ENCODE measurements at places on chromosomes 5 and 9.

DNA sequence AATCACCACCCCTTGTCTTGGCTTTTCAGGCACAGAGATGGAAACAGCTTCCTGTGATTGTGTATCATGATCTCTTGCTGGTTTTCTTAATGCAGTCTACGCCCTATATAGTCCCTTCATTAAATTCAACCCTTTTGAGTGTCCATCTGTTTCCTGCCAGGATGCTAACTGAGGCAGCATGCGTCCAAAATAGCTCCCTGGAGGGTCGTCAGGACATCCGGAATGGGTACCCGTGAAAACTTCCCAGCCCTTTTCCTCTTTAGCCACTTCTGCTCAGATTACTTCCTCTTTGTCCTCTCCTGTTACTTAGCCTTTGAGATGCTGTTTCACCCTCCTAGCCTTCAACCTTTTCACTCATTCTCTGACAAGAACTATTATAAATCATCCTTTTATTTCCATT lies 79.8 kb upstream of the KLF9 start:
- DNase-seq: no peak

DNA sequence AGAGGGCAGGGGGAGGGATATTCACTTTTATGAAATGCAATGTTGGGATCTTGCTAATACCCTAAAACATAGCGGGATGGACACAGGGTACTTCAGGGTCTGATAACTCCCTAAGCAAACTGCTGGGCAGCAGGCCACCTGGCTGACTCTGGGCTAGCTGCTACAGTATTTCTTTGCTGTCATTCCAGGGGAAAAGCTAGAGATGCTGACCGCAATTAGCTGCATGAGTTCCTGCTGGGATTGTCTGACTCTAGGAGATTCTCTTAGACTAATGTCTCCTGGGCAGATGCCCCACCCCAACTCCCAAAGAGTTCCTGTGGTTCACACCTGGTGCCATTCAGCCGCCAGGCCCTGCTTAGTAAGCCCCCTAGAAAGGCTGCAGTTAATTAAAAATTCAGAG lies 69.9 kb downstream of the PSAT1 start:
- DNase-seq: no peak

DNA sequence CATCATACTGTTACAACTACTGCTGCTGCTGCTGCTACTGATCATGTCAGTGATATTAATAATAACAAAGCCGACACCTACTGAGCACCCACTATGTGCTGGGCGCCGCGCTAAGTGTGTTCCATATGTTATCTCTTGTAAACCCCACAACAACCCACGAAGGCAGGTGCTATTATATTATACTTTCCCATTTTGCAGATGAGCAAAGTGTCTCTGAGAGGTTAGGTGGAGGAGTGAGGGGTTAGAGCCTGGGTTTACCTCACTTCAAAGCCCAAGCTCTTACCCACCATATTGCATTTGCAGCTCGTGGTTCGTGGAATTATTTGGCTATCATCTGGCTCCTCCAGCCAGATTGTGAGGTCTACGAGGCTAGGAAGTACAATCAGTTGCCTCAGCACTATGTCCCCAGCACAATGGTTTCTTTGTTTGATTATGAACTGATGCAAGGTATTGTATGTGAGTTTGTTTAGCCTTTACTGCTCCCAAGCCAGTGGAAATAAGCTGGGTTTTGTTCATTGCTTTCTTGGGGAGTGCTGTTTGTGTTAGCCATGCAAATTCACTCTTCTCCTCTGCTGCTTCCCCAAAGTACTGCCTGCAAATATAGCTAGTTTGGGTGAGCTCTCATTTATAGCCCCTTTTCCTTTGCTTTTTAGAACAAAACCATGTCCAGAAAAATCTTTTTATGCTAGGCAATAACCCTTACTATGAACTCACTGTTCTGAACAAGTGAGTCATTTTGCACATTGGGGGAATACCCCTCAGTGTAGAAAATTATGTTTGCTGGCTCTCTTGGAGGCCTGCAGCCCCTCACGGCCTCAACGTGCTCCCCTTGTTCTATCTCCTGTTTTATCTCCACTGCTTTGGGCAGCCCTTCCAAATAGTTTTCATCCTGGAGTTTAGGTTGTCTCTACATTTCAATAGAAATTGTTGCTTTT lies 47.9 kb downstream of the ALG2 start:
- no peak for DNase-seq

DNA sequence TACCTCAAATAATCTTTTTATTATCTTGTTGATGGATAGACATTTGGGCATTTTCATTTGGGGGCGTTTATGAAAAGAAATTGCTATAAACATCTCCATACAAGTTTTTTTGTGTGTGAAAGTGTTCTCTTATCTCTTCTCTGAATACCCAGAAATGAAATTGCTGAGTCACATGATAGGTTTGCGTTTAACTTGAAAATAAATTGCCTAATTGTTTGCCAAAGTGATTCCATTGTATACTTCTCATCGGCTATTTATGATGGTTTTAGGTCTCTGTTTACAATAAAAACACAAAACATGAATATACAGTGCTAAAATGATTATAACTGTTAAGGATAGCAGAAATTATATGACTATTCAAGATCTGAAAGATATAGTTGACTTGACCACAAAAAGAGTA lies 361.7 kb downstream of the TAF11L14 start:
- no peak for DNase-seq

DNA sequence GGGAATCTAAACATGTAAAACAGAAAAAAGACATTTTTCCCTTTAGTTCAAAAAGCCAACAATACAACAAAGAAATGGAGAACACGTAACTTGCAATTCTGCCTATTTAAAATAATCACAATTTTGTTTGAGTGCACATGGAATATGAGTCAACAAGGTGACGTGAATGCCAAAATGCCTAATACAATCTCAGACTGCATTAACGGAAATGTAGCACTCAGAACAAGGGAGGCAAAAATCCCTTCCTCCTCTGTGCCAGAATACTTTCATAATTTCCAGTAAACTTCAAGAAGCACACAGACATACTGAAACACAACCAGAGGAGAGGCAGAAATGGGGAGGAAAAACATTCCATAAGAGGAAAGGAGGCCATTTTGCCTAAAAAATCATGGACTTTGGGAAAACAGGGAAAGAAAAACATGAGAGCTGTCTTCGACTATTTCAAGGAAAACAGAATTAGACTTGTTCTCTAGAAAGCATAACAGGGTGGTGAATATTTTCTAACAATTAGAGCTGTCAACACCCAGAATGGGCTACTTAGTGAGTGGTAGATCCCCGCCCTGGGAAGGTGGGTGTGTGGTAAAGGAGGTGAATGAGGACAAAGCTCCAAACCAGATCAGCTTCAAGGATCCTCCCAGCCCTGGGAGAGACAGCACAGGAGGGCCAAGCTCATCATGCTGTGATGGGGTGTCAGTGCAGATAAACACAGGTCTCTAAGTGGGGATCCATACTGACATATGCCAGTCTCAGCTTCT lies 48.2 kb downstream of the ABCA1 start:
- DNase-seq: no peak

GRCh38 chr5:112397690-112398089 lies 21.4 kb downstream of the EPB41L4A start:
- DNase-seq: no peak

DNA sequence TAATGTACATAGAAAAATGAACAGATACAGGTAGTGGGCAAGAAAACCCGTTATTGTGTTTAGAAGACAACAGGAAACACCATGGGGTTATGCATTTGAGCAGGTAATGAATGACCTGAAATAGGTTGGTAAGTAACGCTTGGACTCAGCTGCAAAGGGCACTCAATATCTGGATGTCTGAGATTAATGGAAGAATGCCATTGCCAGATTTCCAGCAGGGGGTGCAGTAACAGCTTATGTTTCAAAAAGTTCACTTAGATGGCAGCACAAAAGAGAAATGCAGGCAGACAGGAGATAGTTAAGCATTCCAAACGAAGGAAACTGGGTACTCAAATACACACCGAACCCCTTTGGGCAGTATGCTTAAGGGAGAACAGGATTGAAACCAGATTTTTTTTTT lies 285.5 kb upstream of the VLDLR start:
- no peak for DNase-seq

GRCh38 chr9:2284770-2285169 lies 269.6 kb downstream of the SMARCA2 start:
- DNase-seq: no peak

DNA sequence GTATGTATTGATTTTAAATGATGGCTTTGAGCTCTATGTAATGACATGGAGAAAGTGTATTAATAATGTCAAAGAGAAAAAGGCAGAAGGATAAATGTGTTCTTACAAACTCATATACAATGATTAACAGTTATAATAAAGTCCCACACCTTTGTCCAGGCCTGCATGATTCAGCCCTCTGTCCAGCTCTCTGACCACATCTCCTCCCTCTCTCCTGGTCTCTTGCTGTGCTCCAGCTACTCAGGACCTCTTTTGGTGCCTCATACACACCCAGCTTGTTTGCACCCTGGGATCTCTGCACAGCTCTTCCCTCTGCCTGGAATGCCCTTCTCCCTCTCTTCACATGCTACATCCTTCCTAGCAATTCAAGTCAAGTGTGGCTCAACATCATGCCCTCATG lies 37.5 kb upstream of the DMRT1 start:
- DNase-seq: no peak

- DNase-seq: no peak
Observed at GRCh38 chr5:179301376-179301775, 43.9 kb downstream of the ADAMTS2 start.

GRCh38 chr9:129014124-129014523 lies 14.0 kb downstream of the SH3GLB2 start:
- no peak for DNase-seq

GRCh38 chr9:37909326-37909725 lies 5.4 kb upstream of the SLC25A51 start:
- no peak for DNase-seq

DNA sequence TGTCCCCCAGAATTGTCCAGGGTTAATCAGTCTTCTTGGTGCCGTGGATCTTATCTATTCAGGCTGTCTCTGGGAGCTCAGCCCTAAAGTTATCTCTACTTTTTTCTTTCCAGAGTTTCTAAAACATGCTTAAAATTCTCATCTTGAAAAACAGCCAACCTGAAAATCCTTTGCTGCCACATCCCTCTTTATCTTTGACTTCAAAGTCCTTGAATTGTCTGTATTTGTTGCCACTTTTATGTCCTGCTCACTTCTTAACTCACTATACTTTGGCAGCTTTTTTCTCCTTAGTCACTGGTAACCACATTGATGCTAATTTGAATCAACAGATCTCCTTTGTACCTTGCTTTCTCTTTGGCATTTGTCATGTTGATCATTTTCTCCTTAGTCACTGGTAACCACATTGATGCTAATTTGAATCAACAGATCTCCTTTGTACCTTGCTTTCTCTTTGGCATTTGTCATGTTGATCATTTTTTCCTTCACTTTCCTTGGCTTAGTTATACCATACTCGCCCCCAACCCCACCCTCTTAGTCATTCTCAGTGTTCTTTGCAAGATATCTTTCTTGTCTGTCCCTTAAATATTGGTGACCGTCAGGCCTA lies 8.5 kb downstream of the DMXL1 start:
- DNase-seq: peak; percentile 33

- peak; percentile 67 for DNase-seq
Observed at GRCh38 chr9:68704814-68705530, at the start of gene PIP5K1B. TSS of gene PIP5K1B (plus strand) at chr9:68705240. CDS start at chr9:68822615, 117,375 bp downstream.

DNA sequence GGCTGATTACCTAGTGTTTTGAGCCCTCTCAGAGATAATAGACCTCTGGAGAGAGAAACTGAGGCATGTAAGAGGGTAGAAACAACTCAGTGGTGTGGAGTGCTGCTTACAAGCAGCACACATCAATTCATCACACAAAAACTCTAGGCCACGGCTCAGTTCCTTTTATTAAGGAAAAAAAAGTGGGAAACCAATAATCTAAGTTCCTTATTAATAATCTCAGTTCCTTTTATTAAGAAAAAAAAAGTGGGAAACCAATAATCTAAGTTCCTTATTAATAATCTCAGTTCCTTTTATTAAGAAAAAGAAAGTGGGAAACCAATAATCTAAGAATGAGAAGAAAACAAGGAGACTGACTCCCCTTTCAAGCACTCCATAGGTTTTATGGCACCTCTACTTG lies 28.0 kb downstream of the TXNDC8 start:
- DNase-seq: no peak

- DNase-seq: no peak
Observed at GRCh38 chr5:169628892-169629291, 8.2 kb upstream of the DOCK2 start.

- DNase-seq: no peak
Observed at GRCh38 chr9:97759581-97760288, 62.6 kb upstream of the XPA start.

GRCh38 chr9:125674981-125675973 lies 31.7 kb downstream of the MAPKAP1 start:
- DNase-seq: no peak

DNA sequence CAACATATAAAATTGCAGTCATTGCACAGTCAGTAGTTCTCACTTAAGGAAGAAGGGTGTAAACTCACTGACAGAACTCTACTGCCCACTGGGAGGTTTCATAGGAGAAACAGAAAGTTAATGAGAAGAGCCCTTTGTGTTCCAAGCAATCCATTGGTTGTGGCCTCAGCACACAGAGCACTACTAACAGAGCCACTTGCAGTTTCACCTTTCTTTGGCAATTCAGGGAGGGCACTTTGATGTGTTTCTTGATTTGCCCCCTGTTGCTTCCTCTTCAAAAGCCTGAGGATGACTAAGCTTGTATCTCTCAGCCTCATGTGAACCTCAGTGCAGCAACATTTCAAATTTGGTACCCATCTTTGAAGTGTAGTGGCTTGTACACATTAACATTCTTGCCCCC lies 409.4 kb downstream of the DMRTA1 start:
- no peak for DNase-seq

- DNase-seq: no peak
Observed at GRCh38 chr9:20863945-20864344, 167.5 kb downstream of the HACD4 start.

GRCh38 chr5:17315710-17316221 lies 98.3 kb downstream of the BASP1 start:
- DNase-seq: no peak

DNA sequence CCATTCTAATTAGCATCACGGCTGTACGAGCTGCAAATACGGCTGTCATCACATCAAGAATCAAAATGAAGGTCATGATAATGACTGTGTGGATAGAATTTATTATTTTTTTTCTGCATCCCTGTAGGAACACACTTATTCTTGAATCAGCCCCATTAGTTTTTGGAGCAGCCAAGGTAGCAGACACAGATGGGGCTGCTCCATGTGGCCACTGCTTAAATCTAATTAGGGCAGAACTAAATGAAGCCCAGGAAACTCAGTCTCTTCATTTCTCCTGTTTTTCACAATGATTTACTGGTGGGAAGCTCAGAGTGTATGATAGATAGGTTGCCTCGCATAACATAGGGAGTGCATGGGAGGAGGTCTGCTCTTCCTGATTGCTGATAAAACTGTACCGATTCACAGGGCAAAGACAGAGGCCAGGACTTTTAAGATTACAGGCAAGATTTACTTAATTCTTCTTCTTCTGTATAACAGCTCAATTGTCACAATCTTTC lies 275.5 kb downstream of the GLIS3 start:
- no peak for DNase-seq

DNA sequence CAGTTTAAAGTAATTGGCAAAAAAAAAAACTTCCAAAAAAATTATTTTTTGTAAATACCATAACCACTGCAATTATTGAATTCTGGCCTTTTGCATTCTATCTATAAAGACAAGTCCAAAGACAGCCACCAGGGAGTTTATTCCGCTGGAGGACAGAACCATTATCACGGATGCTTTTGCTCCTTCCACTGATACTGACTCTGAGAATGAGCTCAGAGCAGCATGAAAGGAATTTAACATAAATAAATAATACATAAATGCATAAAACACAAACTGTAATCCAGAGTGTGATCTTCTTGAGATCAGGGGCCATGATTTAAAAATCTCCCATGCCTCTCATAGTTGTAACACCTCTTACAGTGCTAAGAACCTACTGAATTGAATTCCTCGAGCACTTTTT lies 264.8 kb downstream of the ARRDC3 start:
- DNase-seq: no peak

All from activated naive CD8-positive, alpha-beta T cell treated with anti-CD3 and anti-CD28 coated beads for 36 hours (primary cell).